ENCODE measurements at places on chromosomes 1 and 21.

DNA sequence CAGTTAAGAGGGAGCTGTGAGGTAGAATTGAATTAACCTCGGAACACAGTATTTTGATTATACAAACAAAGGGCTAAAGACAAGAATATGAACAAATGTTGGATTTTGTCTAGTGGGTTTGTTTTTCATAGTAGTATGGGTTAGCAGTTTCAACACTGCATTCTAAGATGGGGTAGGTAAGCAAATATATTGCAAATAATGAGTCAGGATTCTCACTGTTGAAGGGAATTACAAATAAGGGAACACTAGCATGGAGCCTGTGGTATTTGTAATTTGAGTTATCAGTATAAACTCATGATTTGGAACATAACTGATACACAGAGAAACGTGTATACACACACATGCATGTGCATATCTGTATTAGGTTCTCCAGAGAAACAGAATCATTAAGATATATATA, 44.5 kb downstream of the CD55 start:
- no peak for DNase-seq

- no peak for DNase-seq
Observed at GRCh38 chr1:44636688-44637598, 37.3 kb downstream of the TMEM53 start.

DNA sequence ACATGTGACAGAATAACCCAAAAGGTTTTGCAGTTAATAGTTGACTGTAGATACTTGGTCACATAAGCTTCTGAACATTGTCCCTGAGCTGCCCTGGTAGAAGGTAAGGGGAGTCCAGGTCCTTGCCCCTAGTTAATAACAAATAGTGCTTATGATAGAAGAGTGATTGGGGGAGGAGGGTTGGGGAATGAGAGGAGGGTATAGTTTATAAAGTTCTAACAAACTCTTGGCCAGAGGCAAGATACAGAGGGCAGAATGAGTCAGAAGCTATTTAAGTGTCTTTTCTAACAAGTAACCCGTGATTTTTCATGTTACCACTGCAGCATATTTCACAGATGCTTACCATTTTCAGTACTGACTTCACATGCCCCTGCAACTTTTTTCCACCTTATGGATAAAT, 26.7 kb upstream of the MYOCOS start:
- DNase-seq: no peak

GRCh38 chr1:156511644-156512043, 11.1 kb upstream of the MEF2D start:
- no peak for DNase-seq

DNA sequence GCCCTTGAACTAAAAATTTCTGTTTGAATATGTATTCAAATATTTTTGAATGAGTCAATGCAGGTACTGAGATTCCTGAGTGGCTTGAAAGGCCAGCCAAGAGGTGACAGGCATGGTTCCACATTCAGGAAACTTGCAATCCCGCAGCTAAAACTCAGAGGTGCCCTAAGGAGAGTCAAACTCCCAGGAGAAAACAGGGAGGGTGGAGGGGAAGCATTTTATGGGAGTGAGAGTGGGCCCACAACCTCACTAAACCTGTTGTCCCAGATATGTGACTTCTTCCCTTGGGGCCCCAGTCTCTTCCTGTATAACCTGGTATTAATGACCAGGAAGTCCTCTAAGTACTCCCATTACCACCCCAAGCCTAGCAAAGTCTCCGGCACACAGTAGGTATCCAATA, 189.6 kb downstream of the PLPP3 start:
- DNase-seq: no peak

DNA sequence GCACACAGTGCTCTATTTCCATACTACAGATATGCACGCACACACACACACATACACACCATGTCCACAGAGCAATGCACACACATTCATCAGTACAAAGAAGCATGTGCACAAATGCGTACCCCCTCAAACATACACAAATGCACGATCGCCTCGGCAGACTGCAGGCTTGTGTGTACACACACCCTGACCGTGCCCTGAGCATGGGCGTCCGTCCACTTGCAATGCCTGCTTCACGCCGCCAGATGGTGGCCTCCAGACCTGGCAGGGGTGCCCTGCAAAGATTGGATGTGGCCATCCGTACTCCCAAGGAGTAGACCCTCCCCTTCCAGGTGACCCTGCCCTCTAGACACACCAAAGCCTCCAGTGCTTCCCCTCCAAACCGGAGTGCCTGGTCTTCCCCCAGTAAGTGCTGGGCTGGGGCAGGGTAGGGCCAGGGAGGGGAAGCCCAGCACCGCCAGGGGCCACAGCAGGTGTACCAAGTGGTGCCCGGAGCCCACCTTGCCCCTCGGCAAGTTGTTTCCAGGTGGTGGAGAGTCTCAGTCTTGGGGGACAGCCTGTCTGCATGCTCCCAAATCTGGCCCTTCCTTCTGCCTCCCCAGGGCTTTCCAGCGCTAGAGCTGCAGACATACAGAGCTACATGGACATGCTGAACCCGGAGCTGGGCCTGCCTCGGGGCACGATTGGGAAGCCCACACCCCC, 20.6 kb downstream of the ESPN start:
- DNase-seq: peak; percentile 66

DNA sequence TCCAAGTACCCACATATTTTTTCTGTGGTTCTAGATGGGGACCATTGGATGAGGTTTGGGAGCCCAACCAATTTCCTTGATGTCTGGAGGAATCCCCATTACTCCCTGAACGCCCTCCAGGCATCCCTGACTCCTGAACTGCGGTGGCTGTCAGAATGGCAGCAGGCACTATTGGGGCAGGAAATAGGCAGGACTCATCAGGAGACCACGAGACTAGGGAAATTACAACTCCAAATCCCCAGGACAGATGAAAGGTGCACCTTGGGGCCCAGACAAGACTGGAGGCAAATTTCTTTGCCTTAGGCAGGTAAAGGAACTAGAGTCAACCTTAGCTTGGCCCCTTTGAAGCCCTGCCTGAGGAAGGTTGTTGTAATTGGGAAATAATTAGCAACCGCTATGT, 1.1 kb downstream of the CGN start:
- no peak for DNase-seq

DNA sequence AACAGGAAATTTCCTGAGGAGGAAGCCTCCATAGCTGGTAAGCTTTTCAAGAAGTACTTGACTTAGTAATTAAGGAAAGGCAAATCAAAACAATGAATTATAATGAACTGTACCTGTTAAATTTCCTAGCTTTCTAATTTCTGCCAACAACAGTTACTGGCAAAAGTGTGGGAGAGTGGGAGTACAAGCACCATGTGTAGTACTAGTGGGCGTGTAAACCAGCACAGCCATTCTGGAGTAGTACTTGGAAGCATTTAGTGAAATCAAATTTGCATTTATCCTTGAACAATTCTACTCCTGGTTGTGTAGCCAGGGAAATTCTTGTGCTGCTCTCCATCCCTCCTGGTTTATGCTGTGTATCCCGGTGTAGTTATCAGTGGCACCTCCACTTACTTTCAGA, 190.8 kb downstream of the PRDM2 start:
- DNase-seq: no peak

- no peak for DNase-seq
Observed at GRCh38 chr1:161074676-161075368, 5.1 kb upstream of the ARHGAP30 start.

- no peak for DNase-seq
Observed at GRCh38 chr1:110060662-110061060, 9.8 kb downstream of the ALX3 start.

DNA sequence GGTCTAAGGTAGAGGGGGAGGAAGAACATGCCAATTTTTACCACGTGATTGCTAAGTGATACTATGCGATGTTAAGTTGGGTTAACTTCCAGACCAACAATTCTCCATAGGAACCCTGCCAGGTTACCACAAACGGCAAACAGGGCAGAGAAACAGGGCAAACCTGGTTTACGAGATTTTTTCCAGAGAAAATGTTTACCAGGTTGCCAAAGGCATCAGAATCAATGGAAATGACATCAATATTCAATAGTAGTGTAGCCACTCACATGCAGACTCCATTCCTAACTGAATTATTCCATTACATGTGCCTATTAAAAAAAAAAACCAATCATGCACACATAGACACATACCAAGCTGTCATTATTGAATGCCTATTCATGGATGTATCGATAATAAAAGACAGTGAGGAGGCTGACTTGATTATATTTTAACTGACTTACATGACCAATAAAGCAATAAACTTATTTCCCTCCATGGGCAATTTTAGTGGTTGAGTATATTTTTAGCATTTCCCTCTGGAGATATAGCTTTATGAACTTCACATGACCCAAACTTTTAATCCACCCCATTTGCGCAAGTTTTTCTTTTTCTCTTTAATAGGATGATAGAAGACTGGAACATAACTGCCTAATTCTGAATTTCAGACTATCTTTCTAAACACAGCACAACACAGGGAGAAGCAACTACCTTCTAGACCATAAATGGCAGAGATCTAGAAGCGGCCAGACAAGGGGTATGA, 40.5 kb upstream of the KCNE1 start:
- DNase-seq: no peak

DNA sequence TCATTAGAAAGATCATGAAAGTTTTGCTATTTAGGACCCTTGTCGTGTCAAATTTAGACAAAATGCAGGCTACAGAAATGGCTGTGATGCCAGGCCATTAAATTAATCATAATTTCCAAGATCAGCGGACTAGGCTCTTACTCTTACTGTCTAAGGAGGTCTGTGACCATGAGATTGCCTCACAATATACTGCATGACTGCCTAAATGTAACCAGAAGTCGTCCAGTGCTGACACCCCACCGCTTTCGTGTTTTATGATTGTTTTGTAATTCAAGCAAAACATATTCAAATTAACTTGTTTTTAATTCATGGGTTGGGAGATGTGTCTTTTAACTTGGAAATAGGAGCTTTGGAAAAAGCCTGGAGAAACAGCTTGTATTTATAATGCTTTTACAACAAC, 947.5 kb downstream of the BRINP3 start:
- DNase-seq: no peak

- DNase-seq: no peak
Observed at GRCh38 chr1:209486861-209487593, 96.5 kb upstream of the CAMK1G start.

GRCh38 chr1:230284891-230285290, 141.2 kb downstream of the PGBD5 start:
- DNase-seq: no peak

- DNase-seq: no peak
Observed at GRCh38 chr21:17495680-17496079, 17.2 kb upstream of the CXADR start.

GRCh38 chr1:23393706-23394105, 24.1 kb upstream of the ZNF436 start:
- DNase-seq: no peak

- DNase-seq: no peak
Observed at GRCh38 chr1:47871799-47872353, 125.3 kb downstream of the TRABD2B start.

DNA sequence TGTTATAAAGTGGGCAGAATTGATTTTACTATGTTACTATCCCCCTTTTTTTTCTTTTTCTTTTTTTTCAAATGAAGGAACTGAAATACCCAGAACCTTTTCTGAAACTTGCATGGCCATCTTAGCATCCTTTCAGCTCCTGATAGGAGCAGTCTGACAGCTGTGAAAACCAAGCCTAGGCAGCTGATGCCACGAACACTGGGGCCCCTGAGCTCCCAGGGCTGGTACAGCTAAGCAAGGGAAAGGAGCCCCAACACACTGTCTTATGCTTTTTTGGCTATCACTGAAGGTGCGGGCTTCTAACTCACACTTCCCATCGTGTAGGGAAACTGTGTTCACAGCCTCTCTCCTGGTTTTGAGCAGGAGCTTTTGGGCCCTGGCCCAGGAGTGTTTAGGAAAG, 23.0 kb upstream of the CAMK1G start:
- no peak for DNase-seq

DNA sequence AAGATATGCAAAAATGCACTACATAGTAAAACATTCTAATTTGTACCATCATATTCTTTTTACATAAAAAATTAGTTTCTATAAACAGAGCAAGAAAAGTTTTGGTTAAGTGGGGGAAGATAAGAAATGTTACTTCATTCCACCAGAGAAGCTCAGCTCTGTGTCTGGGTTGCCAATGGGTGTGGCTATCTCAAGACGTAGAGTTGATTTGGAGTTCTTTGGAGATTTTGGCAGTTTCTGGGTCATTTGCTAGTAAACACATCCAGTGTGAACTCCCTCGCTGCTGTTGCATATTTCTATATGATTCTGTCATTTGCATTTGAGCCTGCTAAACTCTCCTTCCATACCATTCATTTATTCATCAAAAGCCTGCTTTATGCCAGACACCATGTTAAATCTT, 7.2 kb downstream of the RGL1 start:
- no peak for DNase-seq

GRCh38 chr1:16631248-16632043, 18.1 kb upstream of the NBPF1 start:
- no peak for DNase-seq

DNA sequence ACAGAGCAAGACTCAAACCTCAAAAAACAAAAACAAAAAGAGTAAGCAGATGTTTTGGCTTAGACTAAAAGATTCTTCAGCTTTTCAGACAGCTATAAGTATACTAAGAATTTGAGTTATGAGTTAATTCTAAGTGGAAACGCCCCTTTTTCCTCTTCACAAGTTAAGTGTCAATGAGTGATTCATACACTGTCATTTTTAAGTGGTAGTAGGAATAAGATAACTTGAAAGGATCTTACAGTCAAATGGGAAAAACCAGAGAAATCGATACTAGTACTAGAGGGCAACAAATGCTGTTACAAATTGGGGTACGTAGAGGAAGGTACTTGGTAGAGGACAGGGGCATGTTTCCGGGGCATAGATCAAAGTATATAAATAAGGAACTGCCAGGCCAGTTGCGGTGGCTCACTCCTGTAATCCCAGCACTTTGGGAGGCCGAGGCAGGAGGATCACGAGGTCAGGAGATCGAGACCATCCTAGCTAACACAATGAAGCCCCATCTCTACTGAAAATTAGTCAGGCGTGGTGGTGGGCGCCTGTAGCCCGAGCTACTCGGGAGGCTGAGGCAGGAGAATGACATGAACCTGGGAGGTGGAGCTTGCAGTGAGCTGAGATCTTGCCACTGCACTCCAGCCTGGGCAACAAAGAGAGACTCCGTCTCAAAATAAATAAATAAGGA, 7.4 kb downstream of the H3-3A start:
- DNase-seq: no peak

DNA sequence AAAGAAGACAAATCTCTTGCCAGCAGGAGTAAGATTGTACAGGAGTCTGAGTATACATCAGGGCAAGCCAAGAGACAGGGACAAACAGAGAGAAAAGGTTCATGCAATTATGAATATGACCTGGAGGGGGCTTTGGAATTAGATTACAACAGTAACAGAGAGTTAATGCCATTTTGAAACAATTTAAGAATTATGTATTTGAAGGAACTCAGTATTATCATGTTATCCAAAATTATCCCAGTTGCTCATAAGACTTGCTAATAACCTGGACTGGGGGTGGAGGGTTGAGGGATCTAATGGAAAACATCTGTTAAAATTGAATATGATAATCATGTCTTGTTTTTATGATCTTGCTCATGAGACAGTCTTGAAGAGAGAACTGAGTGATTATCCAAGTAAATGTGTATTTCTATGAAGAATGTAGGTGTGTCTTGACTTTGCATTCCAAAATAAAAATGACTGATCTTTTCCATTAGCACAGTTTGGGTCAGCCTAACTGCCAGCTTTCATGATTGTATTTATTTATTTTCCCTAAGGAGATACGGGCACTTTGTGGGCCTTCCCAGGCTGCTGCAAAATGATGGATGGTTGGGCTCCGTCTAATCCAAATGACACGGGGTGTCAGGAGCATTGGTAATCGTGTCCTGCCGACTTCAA, 117.7 kb downstream of the ERG start:
- no peak for DNase-seq

- DNase-seq: no peak
Observed at GRCh38 chr1:16146279-16147155, 9.4 kb downstream of the EPHA2 start.

All from CD4-positive, alpha-beta T cell treated with Interleukin-6 for 4 hours (primary cell).